ENCODE measurements at places on chromosomes 1 and 21. TPM values are rescaled to one million over a fixed set of nuclear protein-coding genes. Genes with fewer than 3 reads are reported as not detected.

Gene ANGPTL1
- 30.8 TPM for total RNA-seq

Gene SYTL1
- 0.21 TPM for total RNA-seq

Gene TMEM82
- total RNA-seq, result not detected

Gene UBE2G2
- total RNA-seq, result 58.1 TPM

Data from ascending aorta (tissue), 2 donors.